Stimulated activated memory B cell treated with anti-CD40 and anti-IgM and Interleukin-4, amounts not matched to agents 10 μg/mL and 1 μg/mL and 100 μg/mL, for 72 hours (primary cell): ENCODE measurements at places on chromosomes 7 and 10.

DNA sequence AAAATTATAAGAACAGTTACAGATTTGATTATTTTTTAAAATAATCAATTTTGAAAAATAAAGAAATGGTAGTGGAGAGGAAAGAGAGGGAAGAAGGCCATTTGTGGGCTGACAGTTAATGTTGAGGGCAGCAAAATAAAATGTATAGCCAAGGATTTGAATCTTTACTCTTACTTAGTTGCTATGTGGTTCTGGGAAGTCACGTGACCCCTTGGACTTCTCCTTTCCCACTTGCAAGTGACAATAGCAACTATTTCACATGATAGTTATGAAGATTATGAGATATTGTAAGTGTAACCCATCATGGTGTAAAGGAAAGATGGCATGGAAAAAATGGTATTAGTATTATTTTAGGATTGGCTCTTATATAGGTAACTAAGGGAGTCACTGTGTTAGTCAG, 567.3 kb upstream of the GHITM start:
- ATAC-seq: no peak

- ATAC-seq: no peak
Observed at GRCh38 chr7:80499350-80499953, 12.4 kb downstream of the GNAT3 start.

GRCh38 chr10:18968159-18968558, 80.4 kb upstream of the MALRD1 start:
- ATAC-seq: no peak

- ATAC-seq: no peak
Observed at GRCh38 chr7:3552499-3552898, 251.4 kb downstream of the SDK1 start.

- ATAC-seq: peak; percentile 86
Observed at GRCh38 chr7:100211342-100211780, 8.4 kb upstream of the PVRIG start.

- no peak for ATAC-seq
Observed at GRCh38 chr10:114195079-114195478, 15.9 kb downstream of the TDRD1 start.

DNA sequence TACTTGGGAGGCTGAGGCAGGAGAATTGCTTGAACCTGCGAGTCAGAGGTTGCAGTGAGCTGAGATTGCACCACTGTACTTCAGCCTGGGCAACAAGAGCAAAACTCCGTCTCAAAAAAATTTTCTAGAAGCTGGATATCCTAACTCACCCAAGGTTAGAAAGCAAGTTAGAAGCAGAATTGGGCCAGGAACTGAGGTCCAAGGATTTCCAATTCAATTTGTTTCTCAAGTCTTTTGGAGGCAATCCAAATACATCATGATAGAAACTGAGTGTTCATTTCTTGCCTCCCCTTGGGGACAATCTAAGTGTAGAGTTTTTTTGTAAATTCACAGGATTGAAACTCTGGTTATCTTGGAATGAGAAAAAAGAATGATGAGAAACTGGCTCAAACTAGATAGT, 45.5 kb downstream of the LAMB1 start:
- ATAC-seq: no peak

DNA sequence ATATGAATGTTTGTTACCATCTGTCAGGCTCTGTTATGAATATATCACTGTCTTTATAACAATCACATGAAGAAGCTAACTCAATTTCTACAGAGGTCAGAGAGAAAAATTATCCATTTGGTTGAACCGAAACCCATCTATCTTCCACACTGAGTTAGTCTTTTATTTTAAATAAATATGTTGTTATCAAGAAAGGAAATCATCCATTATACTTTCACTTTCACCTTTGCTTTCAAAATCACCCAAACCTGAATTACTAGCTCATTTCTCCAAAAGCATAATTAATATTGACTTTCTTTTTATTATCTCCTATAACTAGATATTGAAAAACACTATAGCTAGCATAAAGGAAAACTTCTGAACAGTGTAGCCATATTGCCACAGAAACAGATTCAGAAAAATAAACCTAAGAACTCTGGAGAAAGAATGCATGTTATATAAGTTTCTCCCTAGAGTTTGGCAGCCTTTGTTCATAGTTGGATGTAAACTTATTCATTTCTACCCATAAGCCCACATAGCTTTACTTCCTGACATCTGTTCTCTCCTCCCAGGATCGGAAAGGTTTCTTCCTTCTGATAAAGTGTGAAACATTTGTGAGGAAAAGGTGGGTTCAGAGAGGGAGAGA, 66.0 kb downstream of the NPSR1 start:
- ATAC-seq: no peak

DNA sequence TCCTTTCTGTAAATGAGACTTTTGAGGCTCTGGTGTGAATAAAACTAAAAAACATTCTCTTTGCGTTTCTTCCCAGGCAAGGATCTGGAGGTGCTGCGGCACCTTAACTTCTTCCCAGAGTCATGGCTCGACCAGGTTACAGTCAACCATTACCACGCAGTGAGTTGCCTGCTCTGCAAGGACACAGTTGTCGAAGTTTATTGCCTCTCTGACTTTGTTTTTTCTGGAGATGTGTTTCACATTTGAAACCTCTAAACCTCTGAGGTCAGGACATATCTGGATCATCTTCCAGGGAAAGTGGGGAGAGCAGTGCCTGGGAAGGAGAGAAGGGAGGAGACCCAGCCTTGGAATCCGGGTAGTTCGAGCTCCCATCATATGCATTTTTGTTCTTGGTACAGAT, 43.4 kb upstream of the PLEKHA1 start:
- no peak for ATAC-seq

DNA sequence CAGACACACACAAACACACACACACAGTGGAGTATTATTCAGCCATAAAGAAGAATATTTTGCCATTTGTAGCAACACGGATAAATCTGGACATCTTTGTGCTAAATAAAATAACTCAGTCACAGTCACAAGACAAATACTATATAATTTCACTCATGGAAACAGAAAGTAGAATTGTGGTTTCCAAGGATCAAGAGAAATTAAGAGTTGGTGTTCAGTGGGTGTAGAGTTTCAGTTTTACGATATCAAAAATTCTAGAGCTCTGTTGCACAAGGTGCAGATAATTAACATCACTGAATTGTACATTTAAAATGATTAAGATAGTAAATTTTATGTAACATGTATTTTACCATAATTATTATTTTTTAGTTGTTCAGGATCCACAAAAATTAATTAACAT, 1235.0 kb downstream of the XPNPEP1 start:
- ATAC-seq: peak; percentile 51

DNA sequence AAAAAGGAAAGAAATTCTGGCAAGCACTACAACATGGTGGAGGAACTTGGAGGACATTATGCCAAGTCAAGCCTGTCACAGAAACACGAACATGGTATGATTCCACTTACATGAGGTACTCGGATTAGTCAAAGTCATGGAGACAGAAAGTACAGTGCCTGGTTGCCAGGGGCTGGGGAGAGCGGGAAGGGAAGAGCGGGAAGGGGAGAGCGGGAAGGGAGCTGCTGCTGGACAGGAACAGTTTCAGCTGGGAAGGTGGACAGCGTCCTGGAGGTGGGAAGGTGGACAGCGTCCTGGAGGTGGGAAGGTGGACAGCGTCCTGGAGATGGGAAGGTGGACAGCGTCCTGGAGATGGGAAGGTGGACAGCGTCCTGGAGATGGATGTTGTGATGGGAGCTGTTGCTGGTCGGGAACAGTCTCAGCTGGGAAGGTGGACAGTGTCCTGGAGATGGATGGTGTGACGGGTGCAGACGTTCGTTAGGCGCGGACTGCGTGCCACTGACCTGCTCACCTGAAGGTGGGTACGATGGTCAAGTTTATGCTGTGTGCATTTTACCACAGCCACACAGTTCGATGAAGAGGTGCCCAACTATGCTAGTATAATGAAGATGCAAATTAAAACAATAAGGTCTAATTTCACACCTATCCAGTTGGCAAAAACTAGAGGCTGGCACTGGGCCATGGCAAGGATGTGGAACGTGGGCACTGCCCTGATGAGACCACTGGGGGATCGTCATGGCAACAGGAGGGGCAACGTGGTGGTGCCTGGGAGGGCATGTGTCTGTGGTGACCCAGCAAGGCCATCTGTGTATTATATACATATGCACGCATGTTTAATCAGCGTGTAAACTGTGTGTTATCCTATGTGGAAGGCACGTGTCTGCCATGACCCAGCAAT, 103.8 kb downstream of the NKX6-2 start:
- ATAC-seq: no peak

- ATAC-seq: no peak
Observed at GRCh38 chr10:62467527-62467926, 93.4 kb downstream of the ZNF365 start.

DNA sequence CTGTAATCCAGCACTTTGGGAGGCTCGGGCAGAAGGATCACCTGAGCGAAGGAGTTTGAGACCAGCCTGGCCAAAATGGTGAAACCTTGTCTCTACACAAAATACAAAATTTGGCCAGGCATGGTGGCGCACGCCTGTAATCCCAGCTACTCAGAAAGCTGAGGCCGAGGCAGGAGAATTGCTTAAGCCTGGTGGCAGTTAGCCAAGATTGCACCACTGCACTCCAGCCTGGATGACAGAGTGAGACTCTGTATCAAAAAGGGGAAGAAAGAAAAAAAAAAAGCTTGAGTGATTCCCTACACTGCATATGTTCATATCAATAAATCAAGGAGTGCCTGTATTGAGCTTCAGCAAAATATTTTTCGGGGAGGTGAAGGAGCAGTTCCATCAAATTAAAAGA, 45.8 kb upstream of the SRRM3 start:
- ATAC-seq: no peak

DNA sequence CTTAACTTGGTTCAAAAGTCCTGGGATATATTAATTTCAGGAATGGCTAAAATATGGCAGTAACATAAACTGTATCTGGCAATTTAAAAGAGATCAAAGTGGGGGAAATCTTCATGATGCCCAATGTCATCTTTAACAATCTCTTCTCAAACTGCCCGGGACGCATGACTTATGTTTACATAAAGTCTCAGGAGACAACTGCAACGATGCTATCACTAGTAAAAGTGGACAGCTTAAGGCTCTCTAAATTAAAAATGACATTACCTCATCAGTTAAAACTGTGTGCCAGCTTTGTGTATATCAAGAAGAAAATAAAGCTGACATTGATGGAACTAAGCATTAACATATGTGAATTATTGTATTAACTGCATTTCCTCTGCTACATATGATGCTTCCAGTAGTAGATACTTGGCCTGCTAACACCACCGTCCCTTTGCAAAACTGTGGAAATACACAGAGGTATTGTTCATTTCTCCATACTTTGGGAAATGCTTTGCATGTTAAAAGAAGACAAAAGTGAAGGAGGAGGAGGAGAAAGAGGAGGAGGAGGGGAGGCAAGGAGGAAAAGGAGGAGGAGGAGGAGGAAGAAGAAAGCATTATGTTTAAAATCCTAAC, 62.4 kb downstream of the NRP1 start:
- no peak for ATAC-seq

DNA sequence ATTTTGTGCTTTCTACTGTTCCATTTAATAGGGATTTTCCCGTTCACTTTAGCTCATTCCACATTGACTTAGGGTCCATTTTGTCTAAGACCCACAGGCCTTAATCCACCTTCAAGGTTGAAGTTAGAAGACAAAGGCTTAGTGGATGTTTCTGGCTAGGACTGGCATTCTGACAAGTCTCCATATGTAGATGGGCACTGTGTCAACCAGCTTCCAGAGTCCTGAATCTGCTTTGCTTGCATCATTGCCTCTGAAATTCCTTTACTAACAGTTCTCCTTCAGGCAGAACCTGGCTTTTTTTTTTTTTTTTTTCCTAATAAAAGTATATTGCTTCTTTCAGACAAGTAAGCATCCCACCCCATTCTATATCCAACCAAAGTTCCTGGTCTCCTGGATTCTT, 69.6 kb upstream of the PDCD4 start:
- ATAC-seq: no peak

DNA sequence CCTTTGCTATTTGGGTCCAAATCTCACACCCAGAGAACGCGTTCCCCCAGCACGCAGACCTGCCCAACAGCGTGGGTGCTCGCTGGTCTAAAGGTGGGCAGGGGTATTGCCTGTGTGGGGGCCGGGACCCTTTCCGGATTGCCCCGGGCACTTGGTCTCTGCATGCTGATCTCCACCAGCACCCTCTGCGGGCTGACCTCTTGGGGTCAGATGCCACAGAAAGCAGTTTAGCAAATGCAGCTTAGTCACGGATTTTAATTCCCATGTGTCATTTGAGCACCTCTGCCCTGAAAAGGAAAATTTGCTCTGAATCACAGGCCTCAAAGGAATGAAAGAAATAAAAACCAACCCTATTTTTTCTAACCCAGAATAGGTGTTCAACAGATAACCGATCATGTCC, 46.7 kb downstream of the PKD1L1 start:
- ATAC-seq: no peak

DNA sequence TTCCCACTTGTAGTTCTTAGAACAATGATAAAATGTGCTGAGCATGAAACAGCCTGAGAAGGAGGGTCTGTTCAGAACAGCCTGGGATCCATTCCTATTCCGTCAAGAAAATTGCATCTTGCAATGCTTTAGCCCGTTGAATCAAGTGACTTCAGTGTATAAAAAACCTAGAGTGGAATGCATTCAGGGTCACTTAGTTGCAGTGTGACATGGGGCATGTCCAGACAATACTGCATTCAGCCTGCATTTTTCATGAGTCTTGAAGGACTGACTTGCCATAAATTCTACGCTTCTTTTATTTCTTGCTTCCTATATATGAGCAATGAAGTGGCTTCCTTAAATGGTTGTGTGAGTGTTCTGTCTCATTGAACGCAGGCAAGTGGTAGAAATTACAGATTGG, 758.3 kb upstream of the COBL start:
- ATAC-seq: no peak

- no peak for ATAC-seq
Observed at GRCh38 chr7:71491336-71491735, 359.4 kb downstream of the GALNT17 start.

DNA sequence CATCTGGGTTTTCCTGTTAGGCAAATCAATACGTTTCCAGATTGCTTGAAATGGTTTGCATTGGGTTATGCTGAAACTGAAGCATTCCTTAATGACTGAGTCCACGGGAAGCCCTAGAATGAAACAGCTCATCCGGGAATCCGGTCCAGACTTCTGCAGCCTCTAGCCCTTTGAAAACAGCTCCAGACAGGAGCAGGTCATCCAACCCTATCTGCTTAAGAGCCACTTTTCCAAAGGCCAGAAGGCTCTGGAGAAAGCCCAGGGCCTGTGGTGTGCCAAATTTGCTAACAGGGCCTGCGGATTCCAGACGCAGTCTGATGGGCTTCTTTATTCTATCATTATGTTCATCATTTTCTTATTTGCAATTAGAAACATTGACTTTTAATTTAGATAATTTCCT, 265.4 kb downstream of the SKIDA1 start:
- no peak for ATAC-seq

- peak; percentile 62 for ATAC-seq
Observed at GRCh38 chr10:1368842-1369171, 312.6 kb downstream of the WDR37 start.

DNA sequence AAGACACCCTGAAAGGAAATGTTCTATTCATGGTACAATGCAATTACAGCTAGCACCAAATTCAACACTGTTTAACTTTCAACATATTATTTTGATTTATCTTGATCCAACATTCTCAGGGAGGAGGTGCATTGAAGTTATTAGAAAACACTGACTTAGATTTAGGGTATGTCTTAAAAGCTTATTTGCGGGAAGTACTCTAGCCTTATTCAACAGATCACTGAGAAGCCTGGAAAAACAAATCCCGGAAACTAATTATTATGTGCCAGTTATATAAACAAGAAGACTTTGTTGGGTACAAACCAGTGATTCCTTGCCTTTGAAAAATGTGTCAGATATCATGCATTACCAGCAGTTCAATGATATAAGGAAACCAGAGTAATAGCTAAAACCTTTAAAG, 160.1 kb downstream of the CFTR start:
- no peak for ATAC-seq

GRCh38 chr7:55046582-55047342, 27.9 kb downstream of the EGFR start:
- no peak for ATAC-seq

- ATAC-seq: no peak
Observed at GRCh38 chr10:84469470-84469869, 141.1 kb downstream of the CCSER2 start.
